A549 treated with AZD2906 at 1 μM for 4 hours (cell line): ENCODE measurements at places on chromosomes 12 and 14. TPM values are rescaled to one million over a fixed set of nuclear protein-coding genes. Genes with fewer than 3 reads are reported as not detected.

EPYC gene
- total RNA-seq = not detected in 5 replicates

ERP29 gene
- total RNA-seq = 124 to 135 TPM (median 129 TPM) in 5 replicates

BLTP3B gene
- 9.1 to 13.8 TPM (median 11.4 TPM) in 5 replicates for total RNA-seq

KRT75 gene
- 0.09 to 0.17 TPM (median 0.11 TPM) in 4 of 5 replicates, not detected in the other for total RNA-seq

ACACB gene
- 9.6 to 15.9 TPM (median 12.4 TPM) in 5 replicates for total RNA-seq

PPP4R3A gene
- total RNA-seq = 65.7 to 95.1 TPM (median 68.9 TPM) in 5 replicates

ABCC9 gene
- total RNA-seq = 0.01 to 0.03 TPM (median 0.01 TPM) in 4 of 5 replicates, not detected in the other

OAS2 gene
- total RNA-seq = 0.10 to 0.39 TPM (median 0.15 TPM) in 5 replicates

KRT83 gene
- total RNA-seq = 3.3 to 6.3 TPM (median 5.5 TPM) in 5 replicates

ZBTB42 gene
- 2.4 to 3.3 TPM (median 3.0 TPM) in 5 replicates for total RNA-seq

CYP46A1 gene
- 0.09 to 0.20 TPM (median 0.17 TPM) in 5 replicates for total RNA-seq

DNM1L gene
- total RNA-seq = 51.3 to 66.1 TPM (median 60.0 TPM) in 5 replicates

SLC25A21 gene
- 0.68 to 1.2 TPM (median 0.87 TPM) in 5 replicates for total RNA-seq

REP15 gene
- total RNA-seq = 0.14 to 0.52 TPM (median 0.30 TPM) in 5 replicates

NPFF gene
- total RNA-seq = 0.19 to 0.24 TPM in 2 of 5 replicates, not detected in the others

GPRC5D gene
- 0.40 TPM in 1 of 5 replicates, not detected in the others for total RNA-seq

SIX6 gene
- not detected in 5 replicates for total RNA-seq

KLRC2 gene
- total RNA-seq = 1.3 to 2.2 TPM (median 2.0 TPM) in 5 replicates

SRP54 gene
- 54.8 to 71.4 TPM (median 56.4 TPM) in 5 replicates for total RNA-seq

PYM1 gene
- 40.4 to 44.4 TPM (median 41.2 TPM) in 5 replicates for total RNA-seq

PLEK2 gene
- total RNA-seq = 16.7 to 18.8 TPM (median 17.4 TPM) in 5 replicates

SPIC gene
- not detected in 5 replicates for total RNA-seq

CAPRIN2 gene
- total RNA-seq = 21.5 to 34.4 TPM (median 27.9 TPM) in 5 replicates

TCL1A gene
- not detected in 5 replicates for total RNA-seq

SLC6A15 gene
- total RNA-seq = 3.6 to 4.7 TPM (median 4.0 TPM) in 5 replicates

MSRB3 gene
- total RNA-seq = 20.4 to 22.6 TPM (median 22.4 TPM) in 5 replicates

KRT80 gene
- total RNA-seq = 32.8 to 47.3 TPM (median 38.9 TPM) in 5 replicates

CLEC7A gene
- not detected in 5 replicates for total RNA-seq

AQP2 gene
- total RNA-seq = not detected in 5 replicates

GPR65 gene
- total RNA-seq = not detected in 5 replicates

GRIN2B gene
- total RNA-seq = 3.0 to 4.9 TPM (median 4.2 TPM) in 5 replicates

LRTM2 gene
- total RNA-seq = 0.02 to 0.09 TPM (median 0.05 TPM) in 4 of 5 replicates, not detected in the other

LRP1-AS gene
- not detected in 5 replicates for total RNA-seq

RIN3 gene
- total RNA-seq = 16.6 to 23.7 TPM (median 21.5 TPM) in 5 replicates

SPATA7 gene
- total RNA-seq = 2.5 to 5.0 TPM (median 4.3 TPM) in 5 replicates

IL26 gene
- total RNA-seq = not detected in 5 replicates

TNFRSF1A gene
- total RNA-seq = 401 to 704 TPM (median 482 TPM) in 5 replicates

CBLN3 gene
- total RNA-seq = 1.0 to 1.7 TPM (median 1.3 TPM) in 5 replicates
